Activated B cell treated with CpG ODN at 0.5 μM for 24 hours (primary cell): ENCODE measurements at places on chromosomes 6 and 20.

- no peak for DNase-seq
These were observed 32.4 kb downstream of the SLC9A8 start for GRCh38 chr20:49845060-49845459.

GRCh38 chr20:50514750-50515149 lies 4.6 kb downstream of the PTPN1 start:
- no peak for DNase-seq

DNA sequence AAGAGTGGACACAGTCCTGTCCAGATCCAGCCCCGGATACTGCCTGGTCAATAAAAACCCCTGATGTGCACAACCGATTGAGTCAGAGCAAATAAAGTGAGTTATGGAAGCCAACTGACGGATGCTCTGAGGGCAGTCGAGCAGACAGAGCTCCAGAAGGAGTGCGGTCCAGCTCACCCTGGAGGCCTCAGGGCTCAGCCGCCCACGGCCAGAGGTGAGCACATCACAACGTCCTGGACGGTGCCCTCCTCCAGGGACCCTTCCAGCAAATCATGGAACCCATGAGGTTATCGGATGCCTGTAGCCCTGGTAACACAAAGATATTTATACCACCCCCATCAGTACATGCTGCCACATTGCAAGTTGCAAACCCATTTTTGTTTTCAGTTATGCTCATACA lies 44.0 kb upstream of the SMOC2 start:
- no peak for DNase-seq

- no peak for DNase-seq
These were observed 38.0 kb downstream of the TBC1D7 start for GRCh38 chr6:13290335-13290734.

GRCh38 chr6:139666284-139666683 lies 291.8 kb upstream of the CITED2 start:
- no peak for DNase-seq

DNA sequence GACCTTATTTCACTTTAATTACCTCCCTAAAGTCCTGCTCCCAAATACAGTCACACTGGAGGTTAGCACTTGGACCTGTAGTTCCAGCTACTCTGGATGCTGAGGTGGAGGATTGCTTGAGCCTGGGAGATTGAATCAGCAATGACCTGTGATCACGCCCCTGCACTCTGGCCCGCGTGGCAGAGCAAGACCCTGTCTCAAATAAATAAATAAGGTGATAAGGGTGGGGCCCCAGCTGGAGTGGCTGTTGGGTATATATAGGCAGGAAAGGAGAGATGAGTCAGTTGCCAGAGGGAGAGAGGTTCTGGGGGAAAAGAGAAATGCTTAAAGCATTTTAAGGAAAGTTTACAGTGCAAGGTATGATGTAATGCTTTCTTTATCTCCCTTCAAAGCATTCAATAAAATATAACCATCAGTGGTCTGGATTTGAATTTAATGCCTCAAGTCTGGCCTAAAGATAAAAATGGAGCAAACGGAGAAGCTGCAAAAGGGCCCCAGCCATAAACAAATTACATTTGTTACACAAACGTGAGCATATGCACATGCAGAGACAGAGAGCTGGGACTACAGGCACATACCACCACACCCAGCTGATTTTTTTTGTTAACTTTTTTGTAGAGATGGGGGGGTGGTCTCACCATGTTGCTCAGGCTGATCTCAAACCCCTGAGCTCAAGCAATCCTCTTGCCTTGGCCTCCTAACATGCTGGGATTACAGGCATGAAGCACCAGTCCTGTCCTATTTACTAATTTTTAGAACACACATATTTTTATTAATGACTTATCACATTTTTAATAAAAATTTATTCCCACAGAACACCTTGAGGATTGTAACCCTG lies 6.1 kb upstream of the PM20D2 start:
- DNase-seq: no peak

GRCh38 chr6:161199850-161200249 lies 74.0 kb downstream of the AGPAT4 start:
- DNase-seq: no peak

DNA sequence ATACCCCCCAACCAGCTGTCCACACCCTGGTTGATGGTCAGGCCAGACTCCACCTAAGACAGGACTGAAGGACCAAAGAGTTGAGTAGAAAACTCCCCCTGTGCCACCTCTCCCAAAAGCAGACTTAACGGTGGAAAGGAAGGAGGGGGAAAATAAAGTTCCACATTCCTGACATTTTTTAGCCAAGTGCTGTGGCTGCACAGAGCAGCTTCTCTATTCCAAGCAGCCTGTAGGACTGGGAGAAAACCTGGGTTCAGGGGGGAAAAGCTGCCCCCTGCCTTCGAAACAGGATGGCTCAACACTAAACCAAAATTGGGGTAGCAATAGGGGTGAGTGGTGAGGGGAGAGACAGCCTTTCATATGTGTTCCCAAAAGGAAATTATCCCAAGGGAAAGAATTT lies 3.6 kb downstream of the TRAM2 start:
- no peak for DNase-seq

DNA sequence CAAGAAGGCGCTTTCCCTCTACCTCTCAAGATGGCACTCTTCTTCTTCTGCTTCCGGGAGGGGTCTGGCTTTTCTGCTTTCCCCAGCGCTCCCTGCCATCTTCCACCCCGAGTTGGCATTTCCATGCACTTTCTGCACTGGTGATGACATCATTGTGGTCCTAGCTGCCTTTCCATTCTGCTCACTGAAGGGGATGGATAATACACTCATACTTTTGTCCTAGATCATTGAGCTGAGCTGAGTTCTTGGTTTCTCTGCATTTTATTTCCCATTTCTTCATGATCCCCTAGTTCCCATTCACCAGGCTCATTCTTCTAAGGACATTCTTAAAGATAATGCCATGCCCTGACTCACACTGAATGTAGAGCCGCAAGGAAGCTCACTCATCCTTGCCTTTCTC lies 96.7 kb downstream of the EDN1 start:
- no peak for DNase-seq

DNA sequence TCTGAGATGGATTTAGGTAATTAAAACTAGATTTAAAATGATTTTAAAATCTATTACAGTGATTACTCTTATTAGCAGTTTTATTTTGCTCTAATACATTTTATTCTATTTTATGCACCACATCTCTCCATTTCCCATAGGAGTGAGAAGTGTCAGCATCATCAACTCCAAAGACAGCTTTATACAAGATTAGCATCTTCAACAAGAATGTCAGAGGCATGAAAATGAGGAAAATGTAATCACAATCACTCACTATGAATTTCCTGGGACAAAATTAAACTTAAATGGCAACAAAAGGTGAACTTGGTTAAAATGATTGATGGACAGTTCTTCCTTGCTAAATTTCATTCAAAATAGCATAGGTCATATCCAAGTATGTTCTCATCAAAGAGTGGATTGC lies 19.8 kb downstream of the HDGFL1 start:
- no peak for DNase-seq

- DNase-seq: no peak
These were observed 9.8 kb downstream of the HLA-F start for GRCh38 chr6:29733057-29733456.

DNA sequence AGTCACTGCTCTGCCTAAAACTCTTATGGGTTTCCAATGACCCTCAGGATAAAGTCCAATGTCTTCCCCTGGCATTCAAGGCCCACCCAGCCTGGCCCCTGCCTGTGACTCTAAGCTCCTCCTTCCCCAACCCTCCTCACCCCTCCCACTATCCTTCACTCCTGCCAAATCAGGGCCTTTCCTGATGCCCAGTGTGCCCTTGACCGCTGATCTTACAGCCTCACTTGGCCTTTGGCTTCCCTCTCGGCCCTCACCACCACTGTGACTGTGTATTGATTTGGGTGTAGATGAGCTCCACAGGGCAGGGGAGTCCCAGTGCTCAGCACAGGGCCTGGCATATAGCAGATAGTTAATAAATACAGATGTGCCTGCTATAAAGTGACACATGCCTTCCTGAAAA lies 115.7 kb downstream of the TOX2 start:
- DNase-seq: no peak

GRCh38 chr6:27771235-27771634 lies 141.0 kb downstream of the OR2B2 start:
- no peak for DNase-seq

GRCh38 chr6:26162399-26162798 lies 75.2 kb downstream of the HFE start:
- no peak for DNase-seq

DNA sequence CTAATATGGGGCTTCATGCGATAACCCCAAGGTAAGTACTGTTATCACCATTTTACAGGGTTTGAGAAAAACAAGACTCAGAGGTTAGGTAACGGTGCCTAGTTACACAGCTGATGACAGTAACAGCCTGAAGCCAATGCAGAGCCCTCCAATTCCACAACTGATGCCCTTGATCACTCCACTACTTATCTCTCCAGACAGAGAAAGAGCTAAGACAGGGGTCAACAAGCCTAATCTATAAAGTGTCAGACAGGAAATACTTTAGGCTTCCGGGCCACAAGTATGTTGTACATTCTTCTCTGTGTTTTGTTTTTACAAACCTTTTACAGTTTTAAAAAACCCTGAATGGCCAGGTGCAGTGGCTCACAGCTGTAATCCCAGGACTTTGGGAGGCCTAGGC lies 50.9 kb downstream of the MAP7 start:
- no peak for DNase-seq

- no peak for DNase-seq
These were observed 14.2 kb upstream of the RNF217 start for GRCh38 chr6:124947971-124948451.

DNA sequence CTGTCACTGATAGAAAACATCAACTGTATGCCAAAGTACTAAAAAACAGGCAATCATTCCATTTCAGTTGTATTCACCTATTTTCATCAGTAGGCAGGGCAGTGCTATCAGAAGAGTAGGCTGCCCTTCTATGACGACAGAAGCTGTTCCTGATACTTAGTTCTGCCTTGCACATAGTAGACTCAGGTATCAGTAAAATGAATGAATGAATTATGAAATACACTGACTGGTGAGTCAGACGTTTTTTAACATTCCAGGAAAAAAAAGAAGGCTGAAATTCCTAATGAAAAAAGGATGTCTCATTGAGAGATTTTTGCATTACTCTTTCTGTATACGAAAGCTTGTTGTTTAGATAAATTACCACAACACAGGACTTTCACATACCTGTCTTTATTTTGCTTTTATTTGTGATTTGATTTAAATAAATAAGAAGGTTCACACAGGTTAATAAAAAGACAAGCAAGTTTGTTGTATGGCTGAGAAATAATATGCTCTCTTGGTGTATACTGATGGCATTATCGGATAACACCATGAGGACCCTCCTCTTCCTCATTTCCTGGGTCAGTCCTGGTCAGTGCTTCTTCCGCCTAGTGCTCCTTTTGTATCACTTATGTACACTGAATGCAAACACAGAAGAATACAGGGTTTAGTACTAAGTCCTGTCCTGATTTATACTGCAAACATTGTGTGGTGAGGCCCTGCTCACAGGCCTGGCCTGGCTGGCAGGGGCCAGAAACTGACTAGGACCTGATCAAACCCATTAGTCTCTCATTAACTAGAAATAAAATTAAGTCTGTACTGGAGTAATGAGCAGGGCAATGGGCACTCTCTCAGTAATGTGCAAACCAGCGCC lies 39.4 kb upstream of the SPDEF start:
- DNase-seq: no peak

- DNase-seq: no peak
These were observed 9.4 kb downstream of the SYNJ2 start for GRCh38 chr6:157991067-157991432.
